ENCODE measurements at places on chromosomes 5 and 9.

- no peak for DNase-seq
Measured at GRCh38 chr5:31355337-31355736, 161.9 kb downstream of the CDH6 start.

DNA sequence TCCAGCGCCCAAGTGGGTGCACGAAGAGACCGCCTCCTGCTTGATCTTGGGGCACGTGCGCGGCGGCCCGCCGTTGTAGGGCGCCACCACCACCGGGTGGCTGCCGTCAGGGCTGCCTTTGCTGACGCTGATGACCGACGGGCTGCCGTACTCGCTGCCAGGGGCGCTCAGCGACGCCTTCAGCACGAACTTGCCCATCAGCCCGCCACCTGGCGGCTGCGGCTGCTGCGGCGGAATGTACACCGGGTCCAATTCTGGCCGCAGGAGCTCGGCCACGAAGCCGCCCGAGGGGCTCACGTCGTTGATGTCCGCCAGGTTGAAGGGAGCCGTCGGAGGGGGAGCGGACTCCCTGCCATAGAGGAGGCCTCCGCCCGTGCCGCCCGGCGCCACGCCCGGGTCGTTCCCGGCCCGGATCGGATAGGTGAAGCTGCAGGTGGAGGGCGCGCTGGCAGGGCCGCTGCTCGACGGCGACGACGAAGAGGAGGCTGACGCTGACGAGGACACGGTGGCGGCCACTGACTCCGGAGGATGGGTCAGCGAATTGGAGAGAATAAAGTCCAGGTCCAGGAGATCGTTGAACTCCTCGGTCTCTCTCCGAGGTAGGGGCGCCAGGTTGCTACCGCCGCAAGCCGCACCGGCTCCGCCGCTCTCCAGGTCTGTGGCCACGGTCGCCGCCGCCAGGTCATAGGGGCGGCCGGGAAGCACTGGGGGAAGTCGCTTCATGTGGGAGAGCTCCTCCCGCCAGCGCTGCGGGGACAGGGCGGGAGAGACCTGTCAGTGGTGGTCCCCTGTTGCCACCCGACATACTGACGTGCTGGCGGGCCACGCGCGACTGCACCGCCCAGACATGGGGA, 1.8 kb downstream of the KLF4 start:
- no peak for DNase-seq

- no peak for DNase-seq
Measured at GRCh38 chr9:134178394-134178767, 14.0 kb upstream of the RNU6ATAC start.

DNA sequence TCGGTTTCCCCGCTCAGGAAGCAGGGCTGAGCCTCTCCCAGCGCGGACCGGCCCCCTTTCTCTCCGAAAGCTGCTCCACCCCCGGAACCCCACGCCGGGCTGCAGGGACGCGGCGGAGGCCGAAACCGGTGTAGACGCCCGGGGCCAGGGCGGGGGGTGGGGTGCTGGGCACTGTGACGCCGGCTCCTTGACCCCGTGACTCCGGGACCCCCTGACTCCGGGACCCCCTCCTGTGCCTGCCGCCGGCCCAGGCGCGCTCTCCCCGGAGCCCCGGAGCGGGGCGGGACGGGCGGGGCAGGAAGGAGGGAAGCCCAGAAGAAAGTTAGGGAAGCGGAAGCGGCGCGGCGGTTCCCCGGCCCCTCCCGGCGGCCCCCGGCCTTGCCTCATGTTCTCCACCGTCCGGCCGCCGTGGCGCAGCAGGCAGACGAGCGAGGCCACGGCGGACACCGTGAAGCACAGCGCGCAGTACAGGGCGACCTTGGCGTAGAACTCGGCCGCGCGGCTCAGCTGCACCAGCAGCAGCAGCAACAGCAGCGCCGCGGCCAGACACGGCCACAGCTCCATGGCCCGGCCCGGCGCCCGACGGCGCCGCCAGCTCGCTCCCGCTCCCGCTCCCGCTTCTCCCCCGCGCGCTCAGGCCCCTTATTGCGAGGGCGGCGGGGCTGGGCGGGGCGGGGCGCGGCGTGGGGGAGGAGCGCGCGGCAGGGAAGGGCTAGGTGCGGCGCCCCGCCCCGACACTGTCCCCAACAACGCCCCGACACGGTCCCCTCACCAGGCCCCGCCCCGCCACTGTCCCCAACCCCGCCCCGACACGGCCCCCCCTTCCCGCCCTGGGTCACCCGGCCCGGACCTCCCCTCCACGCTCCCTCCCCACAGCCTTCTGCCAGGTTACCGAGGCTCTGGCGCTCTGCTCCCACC, at the start of gene AGPAT2:
AGPAT2 (minus strand) TSS at position 664 of the 918 bp plus-strand sequence; CDS start at position 564, 100 bp downstream.
- peak; percentile 31 for DNase-seq

GRCh38 chr5:58403822-58404433, 56.0 kb downstream of the PLK2 start:
- DNase-seq, result no peak

DNA sequence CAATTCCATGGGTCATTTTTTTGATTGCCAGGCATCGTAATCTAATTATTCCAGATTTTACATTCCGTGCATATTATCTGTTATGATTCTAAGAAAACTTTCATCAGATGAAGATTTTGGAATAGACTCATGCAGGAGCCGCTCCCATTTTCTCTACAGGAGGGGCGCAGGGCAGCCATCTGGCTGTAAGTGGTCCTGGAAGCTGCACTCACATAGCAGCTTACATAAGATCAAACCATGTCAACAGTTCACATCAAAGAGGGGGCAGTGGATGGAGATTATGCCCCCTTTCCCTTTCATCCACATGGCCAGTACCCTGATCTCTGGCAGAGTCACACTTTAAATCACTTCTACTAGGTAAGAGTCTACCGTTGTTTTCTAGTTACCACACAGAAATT, 73.3 kb upstream of the PCA3 start:
- DNase-seq, result no peak

DNA sequence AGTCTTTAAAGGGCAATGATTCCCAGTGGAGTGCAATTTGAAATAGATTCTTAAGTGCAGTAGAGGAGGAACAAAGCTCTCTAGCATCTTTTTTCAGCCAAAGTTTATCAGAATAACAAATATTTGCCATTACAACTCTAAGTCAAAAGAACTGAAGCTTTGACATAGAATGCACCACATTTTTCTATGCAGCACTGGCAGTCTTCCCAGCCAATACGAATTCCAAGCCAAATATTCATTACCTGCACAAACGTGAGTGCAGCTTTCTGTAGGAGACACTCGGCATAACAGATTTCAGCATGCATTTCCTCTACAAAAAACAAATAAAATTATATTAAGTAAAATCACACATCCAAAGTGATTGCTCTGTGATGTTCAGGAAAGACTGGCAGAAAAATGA, 103.4 kb downstream of the TTC39B start:
- DNase-seq, result no peak

DNA sequence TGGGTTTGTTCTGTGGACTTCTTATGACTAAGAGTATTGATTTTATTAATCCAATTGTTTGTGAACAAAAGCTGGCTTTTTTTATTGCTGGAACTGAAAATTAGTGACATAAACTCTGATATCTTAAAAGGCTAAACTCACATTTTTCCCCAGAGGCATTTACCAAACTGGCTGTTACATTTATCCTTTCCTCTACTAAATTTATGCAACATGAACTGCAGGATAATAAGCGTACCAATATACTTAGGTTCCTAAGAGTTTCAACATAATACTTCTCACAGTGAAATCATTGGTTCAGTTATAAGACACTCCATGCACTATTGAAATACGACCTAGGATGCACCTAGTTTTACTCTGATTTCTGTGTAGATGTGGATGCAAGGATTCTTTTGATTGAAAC, 560.8 kb upstream of the WWC1 start:
- DNase-seq, result no peak

Data from stimulated activated CD8-positive, alpha-beta memory T cell treated with anti-CD3 and anti-CD28 coated beads, Interleukin-4, amount 100 ng/mL, for 1 hour (primary cell).